Cardiac fibroblast (primary cell): ENCODE measurements at places on chromosomes 11 and 22.

GRCh38 chr11:73019996-73020395 is 122.1 kb downstream of the FCHSD2 start:
- no peak for DNase-seq

- DNase-seq = no peak
Measured at GRCh38 chr11:34284811-34285481, 72.9 kb downstream of the ABTB2 start.

DNA sequence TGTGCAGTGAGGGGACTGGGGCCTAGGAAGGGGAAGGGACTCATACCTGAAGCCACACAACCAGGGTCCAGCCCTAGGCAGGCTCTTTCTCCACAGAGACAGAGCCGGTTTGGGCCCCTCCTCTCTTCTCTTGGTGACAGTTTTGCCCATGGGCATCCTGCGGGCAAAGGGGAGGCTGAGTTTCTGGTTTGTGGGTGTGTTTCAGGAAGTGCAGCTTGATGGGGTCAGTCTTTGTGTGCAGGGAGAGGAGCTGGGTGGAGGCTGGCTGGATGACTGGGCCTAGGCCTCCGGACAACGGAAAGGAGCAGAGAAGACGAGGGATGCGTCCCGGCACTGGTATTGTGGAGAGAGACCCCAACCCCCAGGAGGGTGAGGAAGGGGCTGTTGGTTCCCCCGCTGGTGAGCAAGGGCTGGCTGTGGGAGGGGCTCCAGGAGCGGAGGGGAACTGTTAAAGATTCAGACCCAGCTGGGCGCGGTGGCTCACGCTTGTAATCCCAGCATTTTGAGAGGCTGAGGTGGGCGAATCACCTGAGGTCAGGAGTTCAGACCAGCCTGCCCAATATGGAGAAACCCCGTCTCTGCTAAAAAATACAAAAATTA is 23.4 kb upstream of the CELSR1 start:
- DNase-seq = no peak

DNA sequence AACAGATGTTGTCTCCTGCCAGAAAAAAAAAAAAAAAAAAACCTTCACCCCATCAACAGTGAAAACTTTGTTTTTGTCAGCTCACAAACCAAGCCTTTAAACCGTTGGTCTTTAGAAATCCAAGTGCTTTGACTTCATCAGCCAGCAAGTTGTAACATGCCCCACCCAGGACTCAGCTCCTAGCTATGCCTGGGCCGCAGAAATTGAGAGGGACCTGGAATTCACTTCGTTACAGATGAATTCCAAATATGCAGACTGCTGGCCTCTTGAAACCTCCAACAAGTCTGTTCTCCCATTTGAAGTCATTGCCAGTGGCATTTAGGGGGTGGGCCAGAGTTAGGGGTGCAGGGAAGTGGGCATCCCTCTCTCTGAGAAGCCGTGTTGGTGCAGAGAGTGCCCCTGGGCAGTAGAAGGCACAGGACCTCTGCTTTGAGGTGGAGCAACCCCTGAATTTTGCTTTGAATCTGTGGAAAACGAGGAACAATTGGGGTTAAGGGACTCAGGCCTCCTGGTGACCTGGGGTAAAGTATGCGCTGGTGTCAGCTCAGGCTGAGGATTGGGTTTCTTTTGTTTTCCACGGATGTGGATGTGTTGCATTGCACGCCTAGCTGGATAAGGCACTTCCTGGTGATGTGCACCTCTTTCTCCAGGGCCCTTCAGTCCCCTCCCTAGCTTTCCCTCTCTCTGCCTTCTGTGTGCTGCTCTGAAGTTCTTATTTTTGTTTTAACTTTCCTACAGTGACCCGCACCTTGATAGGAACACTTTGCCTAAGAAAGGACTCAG is 109.5 kb downstream of the DBX1 start:
- peak; percentile 25 for DNase-seq

- no peak for DNase-seq
Measured at GRCh38 chr11:21775911-21776310, 417.0 kb upstream of the ANO5 start.

- no peak for DNase-seq
Measured at GRCh38 chr22:30905696-30906341, 62.8 kb downstream of the MORC2 start.

DNA sequence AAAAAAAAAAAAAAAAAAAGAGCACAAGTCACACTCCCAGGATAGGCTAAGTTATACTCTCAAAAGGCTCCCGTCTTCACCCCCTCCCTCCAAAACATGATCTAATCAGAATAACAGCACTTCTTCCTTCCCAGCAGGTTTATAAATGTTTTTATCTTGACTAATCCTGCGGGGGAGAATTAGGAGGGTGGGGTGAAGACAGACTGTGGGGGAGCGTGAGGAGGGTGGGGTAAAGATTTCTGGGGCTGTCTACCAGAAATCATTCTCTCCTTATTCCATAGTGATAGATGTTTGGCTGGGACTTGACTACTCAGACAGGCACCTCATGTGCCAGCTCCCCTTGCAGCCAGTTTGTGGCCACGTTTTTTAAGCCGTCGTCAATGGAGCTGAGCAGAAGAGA is 17.0 kb downstream of the KCNE3 start:
- no peak for DNase-seq

- peak; percentile 41 for DNase-seq
Measured at GRCh38 chr11:5242933-5243815, 6.5 kb downstream of the HBG1 start.

DNA sequence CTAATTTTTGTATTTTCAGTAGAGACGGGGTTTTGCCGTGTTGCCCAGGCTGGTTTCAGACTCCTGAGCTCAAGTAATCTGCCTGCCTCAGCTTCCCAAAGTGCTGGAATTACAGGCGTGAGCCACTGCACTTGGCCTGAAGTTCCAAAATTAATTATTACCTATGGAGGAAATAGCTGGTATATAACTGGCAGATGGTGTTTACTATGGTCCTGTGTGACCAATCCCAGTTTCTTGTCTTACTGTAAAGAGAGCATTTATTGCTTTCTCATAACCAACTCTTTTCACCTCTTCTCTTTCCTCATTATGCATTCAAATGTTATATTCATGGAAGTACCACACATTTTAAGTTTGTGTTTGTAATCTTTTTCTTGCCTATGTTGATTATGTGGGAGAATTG is 24.2 kb upstream of the ACAT1 start:
- DNase-seq = no peak

GRCh38 chr22:42272431-42272999 is 2.1 kb upstream of the TCF20 start:
- no peak for DNase-seq

DNA sequence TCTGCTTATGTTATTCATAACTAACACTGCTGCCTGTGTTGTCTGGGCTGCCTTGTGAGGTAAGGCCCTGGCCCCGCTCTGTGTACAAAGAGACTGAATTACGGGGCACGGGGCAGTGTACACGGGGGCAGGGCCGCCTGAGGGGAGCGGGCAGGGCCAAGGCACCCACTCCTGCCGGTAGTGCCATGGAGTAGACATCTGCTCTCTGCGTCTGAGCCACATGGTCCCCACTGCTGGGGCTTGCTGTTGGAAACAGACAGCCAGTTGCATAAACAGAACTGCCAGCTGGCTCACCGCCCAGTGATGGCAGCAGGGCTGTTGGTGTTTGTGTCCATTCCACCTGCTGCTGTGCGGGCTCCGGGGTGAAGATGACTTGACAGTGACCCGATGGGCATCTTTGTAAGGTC is 19.8 kb downstream of the FAM118A start:
- no peak for DNase-seq

- no peak for DNase-seq
Measured at GRCh38 chr22:42280836-42281235, 10.4 kb upstream of the TCF20 start.

GRCh38 chr11:36356201-36356600 is 60.1 kb downstream of the PRR5L start:
- peak; percentile 40 for DNase-seq

DNA sequence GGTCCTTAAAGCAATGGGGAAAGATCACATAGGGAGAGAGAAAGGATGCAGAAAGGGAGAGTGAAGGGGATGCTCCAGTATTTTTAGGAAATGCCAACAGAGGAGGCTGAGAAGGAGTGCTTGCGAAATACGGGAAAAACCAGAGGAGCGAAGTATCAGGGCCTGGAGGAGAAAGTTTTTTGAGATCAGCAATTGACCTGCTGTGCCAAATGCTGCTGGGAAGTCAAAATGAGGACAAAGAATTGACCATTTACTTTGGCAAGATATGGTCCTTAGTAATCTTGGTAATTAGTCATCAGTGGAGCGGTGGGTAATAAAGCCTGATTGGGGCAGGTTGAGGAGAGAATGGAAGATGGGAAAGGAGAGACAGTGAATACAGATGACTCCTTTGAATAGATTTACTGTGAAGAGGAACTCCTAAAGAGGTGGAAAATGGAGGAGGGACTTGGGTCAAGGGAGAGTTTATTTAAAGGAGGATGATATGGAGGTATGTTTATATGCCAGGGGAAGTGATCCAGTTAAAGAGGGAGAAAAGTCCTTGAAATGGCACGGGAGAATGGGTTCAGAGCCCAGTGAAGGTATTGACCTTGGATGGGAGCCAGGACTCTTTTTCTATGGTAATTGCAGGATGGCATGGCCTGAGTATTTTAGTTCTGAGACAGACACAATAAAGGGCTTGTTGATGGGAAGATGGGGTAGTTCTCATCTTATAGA is 111.5 kb downstream of the PKNOX2 start:
- DNase-seq = peak; percentile 69

- no peak for DNase-seq
Measured at GRCh38 chr11:76241243-76242000, 35.1 kb upstream of the WNT11 start.

GRCh38 chr22:41619979-41620588 is 759 bp downstream of the DESI1 start:
- no peak for DNase-seq

- DNase-seq = no peak
Measured at GRCh38 chr11:95325777-95326258, 94.8 kb upstream of the SESN3 start.

DNA sequence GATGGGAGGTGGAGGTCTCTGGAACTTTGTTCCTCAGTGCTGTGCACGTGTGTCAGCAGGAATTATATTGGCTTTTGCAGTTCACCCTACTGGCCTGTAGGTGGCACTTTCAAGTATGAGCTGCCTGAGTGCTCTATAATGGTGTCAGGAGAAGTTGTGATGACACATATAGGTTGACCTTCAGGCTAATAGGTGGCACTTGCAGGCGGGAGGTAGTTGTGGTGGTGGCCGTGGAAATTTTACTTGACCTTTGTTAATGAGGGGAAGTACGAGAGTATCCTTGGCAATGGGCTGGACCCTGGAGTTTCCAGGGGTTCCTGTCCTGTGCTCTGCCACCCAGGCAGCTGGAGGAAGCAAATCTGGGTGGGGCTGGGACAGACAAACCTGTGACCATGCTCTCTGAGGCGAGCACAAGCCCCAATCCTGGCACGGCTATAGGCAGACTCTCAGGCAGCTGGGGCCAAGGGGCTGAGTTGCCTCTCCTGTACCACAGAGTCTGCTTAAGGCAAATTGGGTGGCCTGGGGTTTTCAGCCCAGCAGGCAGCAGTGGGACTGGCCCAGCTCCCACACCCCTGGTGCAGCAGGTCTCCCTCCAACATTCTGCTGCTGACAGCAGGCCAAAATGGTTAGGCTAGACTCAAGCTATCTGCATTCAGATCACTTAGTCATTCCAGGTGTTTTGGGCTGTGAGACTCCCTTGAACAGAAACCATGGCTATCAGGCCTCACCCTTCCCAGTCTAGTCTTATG is 147.5 kb upstream of the CTSC start:
- DNase-seq = peak; percentile 68

- no peak for DNase-seq
Measured at GRCh38 chr11:23954730-23955129, 542.1 kb upstream of the LUZP2 start.

DNA sequence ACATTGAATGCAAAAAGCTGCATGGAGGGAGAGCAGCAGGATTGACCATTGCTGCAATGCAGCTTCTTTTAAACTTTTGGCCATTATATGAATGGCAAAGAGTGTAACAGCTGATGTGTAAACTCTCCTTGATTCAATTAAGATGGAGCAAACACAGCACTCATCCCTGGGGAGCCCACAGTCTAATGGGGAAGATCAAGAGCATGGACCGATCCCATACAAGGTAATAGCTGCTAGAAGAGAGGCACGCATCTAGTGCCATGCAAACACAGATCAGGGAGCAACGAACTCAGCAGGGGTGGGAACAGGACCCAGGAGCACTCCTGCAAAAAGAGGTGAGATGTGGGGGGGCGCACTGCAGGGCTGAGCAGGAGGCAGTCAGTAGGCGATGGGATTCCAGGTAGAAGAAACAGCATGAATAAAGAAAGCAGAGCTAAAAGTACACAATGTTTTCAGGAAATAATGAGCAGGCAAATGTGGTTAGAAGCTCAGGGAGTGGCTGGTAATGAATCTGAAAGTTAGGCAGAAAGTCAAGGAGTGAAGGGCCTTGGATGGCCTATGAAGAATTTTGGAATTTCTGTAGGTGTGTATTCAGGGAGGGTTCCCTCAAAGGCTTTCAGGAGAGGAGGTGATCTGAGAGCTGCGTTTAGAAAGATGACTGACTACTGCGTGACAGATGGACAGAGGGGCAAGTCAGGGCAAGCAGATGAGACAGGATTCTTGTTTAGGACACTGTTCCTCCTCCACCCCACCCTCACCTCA is 17.2 kb upstream of the BMAL1 start:
- DNase-seq = no peak

DNA sequence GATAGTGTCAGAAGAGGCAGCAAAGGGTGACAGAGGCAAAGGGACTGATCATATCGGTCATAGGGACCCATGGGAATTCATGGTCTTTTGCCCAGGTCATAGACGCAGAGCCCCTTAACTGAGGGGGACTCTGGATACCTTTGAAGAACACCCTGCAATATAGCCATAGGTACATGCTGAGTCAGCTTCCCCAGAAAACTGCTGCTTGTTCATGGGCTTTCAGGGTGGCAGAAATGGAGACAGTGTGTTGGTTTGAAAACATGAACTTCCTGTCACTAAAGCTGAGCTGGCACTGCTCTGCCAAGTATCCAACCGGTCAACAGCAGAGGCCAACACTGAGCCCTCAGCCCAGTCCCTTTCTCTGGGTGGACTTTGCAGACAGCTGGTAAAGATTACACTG is 114.2 kb downstream of the EFCAB6 start:
- no peak for DNase-seq

- no peak for DNase-seq
Measured at GRCh38 chr11:122696662-122697061, 41.1 kb downstream of the UBASH3B start.

DNA sequence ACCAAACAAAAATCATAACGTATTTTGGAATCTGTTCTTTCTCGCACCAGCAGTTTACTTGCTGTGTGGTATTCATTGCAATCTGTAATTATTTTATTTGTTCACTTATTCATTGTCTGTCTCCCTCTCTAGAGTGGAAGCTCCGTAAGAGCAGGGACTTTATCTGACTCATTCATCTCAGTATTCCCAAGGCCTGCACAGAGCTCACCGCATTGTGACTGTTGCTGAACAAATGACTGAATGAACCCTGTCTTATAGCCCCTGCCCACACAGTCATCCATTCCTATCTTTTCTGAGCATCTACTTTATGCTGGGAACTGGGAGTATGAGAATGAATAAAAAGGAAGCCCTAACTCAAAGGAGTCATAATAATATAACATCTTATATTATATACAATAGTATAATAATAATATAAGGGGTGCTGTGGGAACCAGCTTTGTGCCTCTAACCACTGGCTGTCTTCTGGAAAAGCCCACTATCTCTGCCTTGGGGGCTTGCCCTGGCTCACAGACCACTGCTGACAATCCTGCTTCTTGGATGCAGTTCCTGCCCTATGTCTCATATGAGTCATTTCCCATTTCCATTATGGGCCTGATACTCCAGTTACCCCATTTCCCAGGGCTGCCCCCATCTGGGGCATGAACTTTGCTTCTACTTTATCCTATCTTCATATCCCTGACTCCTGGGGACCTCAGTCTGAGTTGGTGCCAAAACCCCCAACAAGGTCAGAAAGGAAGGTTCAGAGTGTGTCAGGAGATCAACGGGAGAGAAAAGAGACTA is 11.0 kb downstream of the XRRA1 start:
- DNase-seq = peak; percentile 45

GRCh38 chr11:75063741-75064314 is 32.8 kb downstream of the OR2AT4 start:
- no peak for DNase-seq
